ENCODE measurements at places on chromosomes 2 and 18.

- ATAC-seq: no peak
Observed at GRCh38 chr18:34431042-34431441, 206.3 kb upstream of the NOL4 start.

GRCh38 chr2:182866461-182867406 is at the start of gene FRZB:
TSS of gene FRZB (minus strand) at chr2:182866637. CDS start at chr2:182866552, 85 bp downstream.
- ATAC-seq: peak; percentile 48

- ATAC-seq: no peak
Observed at GRCh38 chr2:12807907-12808810, 91.4 kb downstream of the TRIB2 start.

- peak; percentile 71 for ATAC-seq
Observed at GRCh38 chr18:41745166-41746049, 209.6 kb upstream of the PIK3C3 start.

GRCh38 chr2:236682651-236683422 is 113.2 kb downstream of the ACKR3 start:
- peak; percentile 37 for ATAC-seq

DNA sequence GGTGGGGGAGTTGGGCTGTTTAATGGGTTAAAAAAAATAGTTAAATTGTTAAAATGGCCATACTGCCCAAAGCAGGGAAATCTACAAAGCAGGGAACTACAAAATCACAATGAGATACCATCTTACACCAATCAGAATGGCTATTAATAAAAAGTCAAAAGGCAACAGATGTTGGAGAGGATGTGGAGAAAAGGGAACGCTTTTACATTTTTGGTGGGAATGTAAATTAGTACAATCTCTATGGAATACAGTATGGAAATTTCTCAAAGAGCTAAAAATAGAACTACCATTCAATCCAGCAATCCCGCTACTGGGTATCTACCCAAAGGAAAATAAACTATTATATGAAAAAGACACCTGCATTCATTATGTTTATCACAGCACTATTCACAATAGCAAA is 27.1 kb downstream of the CLHC1 start:
- no peak for ATAC-seq

DNA sequence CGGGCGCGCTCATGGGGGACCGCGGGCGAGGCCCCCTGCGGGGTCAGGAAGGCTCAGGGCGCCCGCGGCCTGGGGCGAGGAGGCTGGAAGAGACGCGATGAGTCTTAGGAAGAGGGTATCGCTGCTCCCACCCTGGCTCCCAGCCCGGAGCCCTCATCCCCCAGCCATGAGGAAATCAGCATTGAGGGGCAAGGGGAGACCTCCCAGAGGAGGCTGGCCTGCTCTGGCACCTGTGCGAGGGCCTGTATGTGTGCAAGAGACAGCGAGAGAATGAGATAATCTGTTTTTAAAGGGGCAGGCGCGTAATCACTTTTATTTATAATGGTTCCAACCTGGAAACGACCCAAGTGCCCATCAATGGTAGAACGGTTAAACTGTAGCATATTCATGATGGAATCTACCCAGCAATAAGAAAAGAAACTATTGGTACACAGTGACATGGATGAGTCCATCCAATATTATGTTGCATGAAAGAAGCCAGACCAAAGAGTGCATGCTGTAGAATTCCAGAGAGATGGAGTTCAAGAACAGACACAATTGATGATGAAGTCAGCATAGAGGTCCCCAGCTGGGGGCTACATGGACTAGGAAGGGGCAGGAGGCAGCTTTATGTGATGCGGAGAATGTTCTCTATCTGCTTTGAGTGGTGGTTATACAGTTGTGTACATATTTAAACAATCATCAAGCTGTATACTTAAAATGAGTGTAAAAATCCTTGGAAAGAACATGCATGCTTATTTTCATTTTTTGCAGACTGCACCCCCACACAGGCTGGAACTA is 14.4 kb downstream of the FBXO41 start:
- ATAC-seq: no peak

DNA sequence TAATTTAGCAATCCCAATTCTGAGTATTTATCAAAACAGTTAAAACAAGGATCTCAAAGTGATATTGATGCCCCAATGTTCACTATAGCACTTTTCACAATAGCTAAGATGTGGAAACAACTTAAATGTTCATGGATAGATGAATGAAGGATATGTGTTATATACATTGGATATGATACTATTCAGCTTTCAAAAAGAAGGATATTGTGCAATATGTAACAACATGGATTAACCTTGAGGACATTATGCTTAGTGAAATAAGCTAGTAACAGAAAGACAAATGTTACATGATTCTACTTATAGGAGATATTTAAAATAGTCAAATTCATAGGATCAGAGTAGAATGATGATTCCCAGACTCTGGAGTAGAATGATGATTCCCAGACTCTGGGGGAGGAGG is 78.0 kb downstream of the INSIG2 start:
- no peak for ATAC-seq

- no peak for ATAC-seq
Observed at GRCh38 chr2:4553241-4553640, 849.9 kb downstream of the DCDC2C start.

GRCh38 chr2:5588601-5589000 is 103.6 kb upstream of the SOX11 start:
- ATAC-seq: no peak

- ATAC-seq: no peak
Observed at GRCh38 chr18:47996091-47996541, 65.7 kb upstream of the SMAD2 start.

GRCh38 chr2:72278046-72278445 is 130.4 kb upstream of the CYP26B1 start:
- ATAC-seq: peak; percentile 74

GRCh38 chr18:3368193-3368592 is 81.8 kb upstream of the TGIF1 start:
- ATAC-seq: no peak

- ATAC-seq: no peak
Observed at GRCh38 chr2:60867007-60867406, 14.4 kb upstream of the REL start.

- ATAC-seq: peak; percentile 71
Observed at GRCh38 chr2:45699032-45699658, 47.7 kb downstream of the PRKCE start.

DNA sequence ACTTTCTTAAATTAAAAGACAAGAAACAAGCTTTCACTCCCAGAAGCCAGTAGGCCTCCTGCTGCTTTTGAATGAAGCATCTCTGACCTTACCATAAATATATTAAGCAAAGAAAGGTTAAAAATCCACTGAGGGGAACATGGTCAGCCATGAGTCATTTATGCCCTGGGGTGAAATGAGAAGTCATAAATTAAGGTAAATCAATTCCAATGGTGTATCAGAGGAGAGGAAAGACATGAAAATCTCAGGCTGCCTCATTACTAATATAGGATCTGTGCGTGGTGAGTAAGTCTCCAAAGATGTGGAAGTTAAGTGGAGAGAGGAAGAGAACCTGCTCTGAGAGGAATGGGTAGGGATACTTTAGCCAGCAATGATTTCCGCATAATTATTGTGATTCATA is 292.3 kb upstream of the CHAC2 start:
- ATAC-seq: peak; percentile 34

DNA sequence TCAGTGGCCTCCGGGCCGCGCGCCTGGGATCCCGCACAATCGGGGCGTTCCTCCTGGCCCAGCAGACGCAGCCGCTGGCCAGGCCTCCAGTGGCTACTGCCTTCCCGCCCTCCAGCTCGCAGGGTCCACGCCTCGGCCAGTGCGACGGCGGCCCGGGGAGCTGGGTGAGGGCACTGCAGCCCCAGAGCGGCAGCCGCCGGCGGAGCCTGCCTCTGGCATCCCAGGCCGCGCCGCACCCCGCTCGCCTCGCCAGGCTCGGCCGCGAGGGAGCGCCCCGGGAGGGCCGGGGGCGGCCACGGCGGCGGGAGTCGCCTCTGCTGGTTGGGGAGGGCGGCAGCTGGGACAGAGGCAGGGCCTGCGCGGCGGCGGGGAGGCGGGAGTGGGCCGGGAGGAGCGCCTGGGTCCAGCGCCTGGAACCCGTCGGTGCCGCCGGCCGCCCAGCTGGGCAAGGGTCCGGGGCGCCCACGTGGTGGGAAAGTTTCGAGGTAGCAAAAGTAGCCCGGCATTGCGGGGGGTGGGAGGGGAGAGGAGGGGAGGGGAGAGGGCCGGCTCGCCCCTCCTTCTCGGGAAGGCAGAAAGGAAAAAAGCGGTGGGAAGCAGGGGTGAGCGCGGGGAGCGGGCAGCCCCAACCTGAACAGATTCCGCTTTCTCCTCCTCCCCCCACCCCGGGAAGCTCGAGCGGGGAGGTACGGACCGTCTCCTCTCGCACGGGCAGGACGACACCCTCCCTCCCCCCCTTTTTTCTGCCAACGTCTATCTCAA is 1.5 kb upstream of the INHBB start:
- ATAC-seq: peak; percentile 30

GRCh38 chr2:192379736-192380135 is 185.0 kb upstream of the TMEFF2 start:
- ATAC-seq: no peak

DNA sequence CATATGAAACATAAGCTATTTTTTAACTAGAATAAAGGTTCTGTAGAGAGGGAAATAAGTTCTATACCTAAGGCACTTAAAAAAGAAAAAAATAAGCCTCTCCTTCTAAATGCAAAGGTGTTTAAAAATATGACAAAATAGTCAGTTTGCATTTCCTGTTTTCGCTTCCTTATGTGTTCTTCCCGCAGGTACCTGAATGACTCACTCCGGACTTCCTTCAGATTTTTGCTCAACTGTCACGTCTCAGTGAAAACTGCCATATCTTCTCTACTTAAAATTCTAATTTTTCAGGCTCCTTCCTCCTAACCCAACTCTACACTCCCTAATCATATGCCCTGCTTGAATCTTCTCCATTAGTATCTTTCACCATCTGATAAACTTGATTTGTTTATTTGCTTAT is 1333.1 kb downstream of the LRP1B start:
- ATAC-seq: no peak

- ATAC-seq: no peak
Observed at GRCh38 chr18:77528872-77529271, 279.2 kb downstream of the GALR1 start.

DNA sequence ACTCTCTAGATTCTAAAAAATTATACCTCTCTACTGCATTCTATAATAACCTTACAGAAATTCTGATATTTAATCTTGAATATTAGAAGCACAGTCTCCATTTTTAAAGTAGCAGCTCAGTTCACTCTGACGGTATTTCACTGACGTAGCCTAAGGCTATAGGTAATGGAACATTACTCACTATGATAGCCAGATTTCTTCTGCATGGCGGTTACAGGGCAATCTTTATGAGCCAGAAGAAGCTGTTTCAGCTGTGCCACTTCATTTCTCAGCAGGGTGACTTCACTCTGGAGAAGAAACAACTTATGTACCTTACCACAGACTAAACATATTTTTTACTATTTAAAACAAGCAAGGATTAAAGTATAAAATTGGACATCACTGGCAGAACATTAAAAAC is 75.3 kb upstream of the CHN1 start:
- ATAC-seq: no peak

- no peak for ATAC-seq
Observed at GRCh38 chr18:62282188-62282629, 42.9 kb upstream of the TNFRSF11A start.

GRCh38 chr2:209644842-209645241 is 126.8 kb upstream of the UNC80 start:
- ATAC-seq: no peak

DNA sequence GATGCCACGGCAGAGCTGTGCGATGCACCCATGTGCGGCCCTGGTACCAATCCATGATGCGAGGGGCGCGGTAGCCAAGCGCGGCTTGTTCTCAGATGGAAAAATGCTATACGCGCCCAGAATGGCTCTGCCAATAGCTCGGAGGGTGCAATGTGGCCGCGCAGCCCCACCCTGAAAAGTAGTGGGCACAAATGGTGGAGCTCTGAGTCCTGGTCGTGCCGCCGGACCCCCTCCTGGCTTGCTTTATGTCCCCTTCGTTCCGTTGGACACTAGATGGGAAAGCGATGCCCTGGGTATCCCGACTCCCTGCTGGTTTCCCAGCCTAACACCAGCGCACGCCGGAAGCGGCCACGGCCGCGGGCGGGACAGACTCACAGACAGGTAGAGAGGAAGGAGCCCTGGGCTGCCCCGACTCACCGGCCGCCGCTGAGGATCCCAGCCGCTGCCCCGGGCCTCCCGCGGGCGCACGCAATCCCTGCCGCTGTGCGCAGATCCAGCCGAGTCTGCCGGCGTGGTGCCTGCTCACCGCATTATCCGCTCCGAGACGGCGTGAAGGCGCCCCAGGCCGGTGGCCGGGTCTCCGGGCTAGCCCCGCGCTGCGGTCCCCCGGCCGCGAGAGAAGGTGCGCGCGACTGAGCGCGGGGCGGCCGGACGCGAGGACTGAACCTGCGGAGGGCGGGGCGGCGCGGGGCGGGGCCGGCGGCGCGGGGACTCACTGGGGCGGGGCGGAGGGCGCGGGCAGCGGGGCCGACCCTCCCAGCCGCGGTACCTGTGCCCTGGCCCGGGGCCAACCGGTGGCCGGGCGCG is at the start of gene CDC42EP3:
CDC42EP3 (minus strand) TSS at position 634 of the 807 bp plus-strand sequence. CDS start 25,055 bp downstream, outside the sequence.
- peak; percentile 70 for ATAC-seq

DNA sequence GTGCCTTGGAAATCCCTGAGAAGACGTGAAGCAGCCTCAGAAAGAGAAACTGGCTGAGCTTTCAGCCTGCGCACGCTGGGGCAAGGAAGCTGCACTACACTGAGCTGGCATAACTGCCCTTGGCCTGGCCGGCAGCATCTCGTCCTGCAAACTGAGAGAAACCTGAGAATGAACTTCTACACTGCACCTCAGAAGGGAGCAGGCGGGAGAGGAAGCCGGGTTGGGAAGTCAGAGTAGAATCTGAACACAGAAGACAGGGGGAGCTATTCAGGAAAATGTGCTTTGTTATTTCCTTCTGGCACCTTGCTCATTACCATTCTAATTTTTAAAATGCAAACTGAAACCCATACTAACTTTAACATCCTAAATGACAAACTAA is 70.9 kb downstream of the ZEB2 start:
- ATAC-seq: no peak

GRCh38 chr2:14827226-14828023 is 194.9 kb downstream of the LRATD1 start:
- ATAC-seq: peak; percentile 90

GRCh38 chr2:240386326-240386725 is 49.1 kb upstream of the GPC1 start:
- ATAC-seq: no peak

DNA sequence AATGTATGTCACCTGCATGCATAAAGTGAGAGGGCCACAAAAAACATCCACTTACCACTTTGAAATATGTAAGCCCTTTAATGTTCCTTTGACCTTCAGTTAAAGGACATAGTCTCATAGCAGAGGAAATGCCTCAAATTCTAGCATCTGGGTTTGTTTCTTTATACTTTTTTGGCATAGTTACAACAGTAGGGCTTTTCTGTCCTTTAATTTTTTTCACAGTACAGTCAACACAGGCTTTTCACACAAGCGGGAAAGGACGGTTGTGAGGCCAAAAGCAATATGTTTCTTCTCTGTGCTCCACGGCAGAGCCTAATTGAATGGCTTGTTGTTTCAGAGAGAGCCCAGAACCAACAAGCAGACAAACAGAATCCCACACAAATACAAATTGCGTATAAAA is 57.6 kb downstream of the CRIM1 start:
- ATAC-seq: no peak

GRCh38 chr2:196247114-196247975 is 76.0 kb upstream of the STK17B start:
- ATAC-seq: no peak
